AG04450 (cell line): ENCODE measurements at places on chromosomes 4 and X. TPM values are rescaled to one million over a fixed set of nuclear protein-coding genes. Genes with fewer than 3 reads are reported as not detected.

The CXCL1 gene
- polyA plus RNA-seq = 2.0 and 2.1 TPM in 2 replicates

The CT45A10 gene
- not detected in 2 replicates for polyA plus RNA-seq

The SPANXC gene
- polyA plus RNA-seq = not detected in 2 replicates

The DDX53 gene
- polyA plus RNA-seq = not detected in 2 replicates

DNA sequence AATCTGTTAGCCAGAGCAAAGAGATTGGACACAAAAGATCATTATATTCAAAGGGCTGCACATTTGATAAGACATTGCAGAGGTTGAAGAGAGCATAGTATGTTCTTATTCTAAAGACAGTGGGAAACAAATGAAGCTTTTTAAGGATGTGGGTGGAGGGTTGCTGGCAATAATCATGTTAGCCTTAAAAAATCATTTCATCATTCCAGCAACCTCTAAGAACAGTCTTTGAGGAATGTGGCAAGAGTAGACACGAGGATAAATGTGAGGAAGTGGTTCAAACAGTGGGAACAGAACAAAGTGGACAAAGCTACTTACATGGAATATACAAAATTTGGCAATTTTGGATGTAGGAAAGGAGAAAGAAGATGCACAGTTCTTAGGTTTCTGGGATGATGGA is 167.3 kb upstream of the SPRY1 start:
- DNase-seq = no peak

DNA sequence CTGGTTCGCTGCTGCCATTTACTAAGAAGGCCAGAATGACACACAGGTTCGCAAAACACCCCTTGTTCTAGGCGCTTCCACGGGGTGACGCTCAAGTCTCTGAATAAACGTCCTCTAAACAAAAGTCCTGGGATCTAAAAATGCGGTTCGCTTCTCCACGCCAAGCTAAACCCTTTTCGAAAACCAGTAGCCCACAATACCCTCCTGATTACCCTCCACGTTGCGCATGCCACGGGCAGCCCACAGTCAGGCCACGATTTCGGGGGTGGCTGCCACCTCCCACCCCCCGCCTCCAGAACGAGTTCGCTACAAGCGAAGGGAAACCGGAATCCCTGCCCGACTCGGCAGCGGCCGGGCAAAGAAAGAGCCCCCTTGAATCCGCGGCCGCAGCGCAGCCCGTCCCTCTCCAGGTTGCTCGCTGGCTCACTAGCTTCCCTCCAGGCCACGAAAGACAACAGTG is 423 bp downstream of the RPL39 start:
- no peak for DNase-seq

DNA sequence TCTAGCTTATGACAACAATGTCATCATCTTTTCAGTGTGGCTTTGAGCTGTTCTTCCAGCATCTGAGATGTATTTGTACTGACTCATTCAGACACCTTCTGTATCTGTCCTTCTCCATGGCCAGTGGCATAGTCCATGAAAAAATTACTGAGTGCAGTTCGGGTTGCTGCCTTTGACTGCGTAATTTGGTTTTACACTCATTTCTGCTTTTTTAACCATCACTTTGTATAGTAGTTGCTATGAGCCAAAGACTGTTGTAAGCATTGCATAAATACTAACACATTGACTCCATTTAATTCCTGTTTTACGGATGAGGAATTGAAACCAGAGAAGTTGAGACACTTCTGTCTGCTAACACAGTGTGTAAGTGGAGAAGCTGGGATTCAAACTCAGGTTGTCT is 190.7 kb upstream of the MID1 start:
- no peak for DNase-seq

- no peak for DNase-seq
Observed at GRCh38 chr4:173258866-173259265, 75.3 kb downstream of the HMGB2 start.

DNA sequence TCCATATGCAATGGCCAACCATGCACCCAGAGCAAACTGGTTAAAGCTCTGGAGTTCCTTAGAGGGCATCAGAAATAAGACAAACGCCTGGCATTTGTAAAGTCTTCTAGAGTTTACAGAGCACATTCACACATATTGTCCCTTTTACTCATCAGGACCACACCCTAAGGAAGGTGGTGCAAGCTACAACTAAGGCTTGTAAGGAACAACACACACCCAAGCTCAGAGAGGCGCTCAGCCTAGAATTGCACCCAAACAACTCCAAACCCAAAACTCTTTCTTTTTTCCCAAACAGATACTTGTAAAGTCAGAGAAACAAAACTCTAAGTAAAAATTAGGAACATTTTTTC is 46.1 kb downstream of the SMPX start:
- no peak for DNase-seq

DNA sequence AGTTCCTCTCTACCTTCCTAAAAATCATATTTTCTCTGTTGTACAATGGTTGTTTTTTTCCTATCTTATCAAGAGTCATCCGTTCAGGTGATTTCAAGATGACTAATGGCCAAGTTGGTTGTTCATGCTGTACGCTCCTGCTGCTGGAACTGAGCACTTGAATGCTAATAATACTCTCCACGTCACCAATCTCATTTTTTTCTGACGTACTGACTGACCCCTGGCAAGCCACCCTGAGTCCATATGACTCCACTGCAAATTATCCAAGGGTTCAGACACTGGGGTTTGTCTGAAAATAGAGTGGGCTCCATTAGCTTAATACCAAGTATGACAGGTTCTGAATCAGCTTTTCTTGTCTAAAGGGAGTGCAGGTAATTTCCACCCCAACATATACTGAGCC is 21.1 kb upstream of the GPR50 start:
- no peak for DNase-seq

DNA sequence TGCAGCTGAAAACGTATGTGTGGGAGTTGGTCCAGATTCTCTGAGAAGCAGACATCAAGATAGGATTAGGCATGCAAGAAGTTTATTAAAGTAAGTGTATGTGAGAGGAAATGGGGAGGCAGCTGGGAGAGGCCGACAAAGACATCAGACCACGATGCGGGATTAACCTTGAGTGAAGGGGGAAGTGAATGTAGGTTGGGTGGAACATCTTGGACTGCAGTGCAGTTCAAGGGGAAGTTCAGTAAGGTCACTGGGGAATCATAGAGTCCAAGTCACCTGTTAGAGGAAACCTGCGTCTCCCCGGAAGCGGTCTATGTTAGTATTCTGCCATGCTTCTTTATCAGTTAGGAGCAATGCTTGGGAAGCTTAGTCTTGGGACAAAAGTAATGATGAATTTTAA is 22.0 kb downstream of the CXCL8 start:
- no peak for DNase-seq

- DNase-seq = no peak
Observed at GRCh38 chr4:137881641-137882040, 349.3 kb upstream of the PCDH18 start.

GRCh38 chr4:152850377-152850776 is 70.6 kb downstream of the ARFIP1 start:
- no peak for DNase-seq

DNA sequence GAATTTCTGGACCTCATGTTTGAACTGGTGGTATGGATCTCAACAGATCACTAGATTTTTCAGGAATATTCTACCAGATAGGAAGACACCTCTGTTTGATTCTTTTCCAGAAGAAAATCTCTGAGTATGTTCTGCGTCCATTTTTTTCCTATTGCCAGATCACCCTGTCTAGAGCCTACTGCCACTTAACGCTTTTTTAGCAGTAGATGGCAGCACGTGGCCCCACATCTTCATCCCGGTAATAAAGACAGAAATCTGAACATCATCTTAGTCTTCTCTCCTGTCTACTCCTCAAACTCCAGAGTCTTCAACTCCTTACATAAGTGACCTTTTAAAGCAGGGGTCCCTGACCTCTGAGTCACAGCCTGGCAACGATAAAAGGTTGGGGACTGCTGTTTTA is 184.7 kb downstream of the TMA16 start:
- DNase-seq = no peak

GRCh38 chrX:71996826-71997225 is 86.2 kb downstream of the NHSL2 start:
- no peak for DNase-seq

GRCh38 chr4:7240306-7240705 is 48.0 kb downstream of the SORCS2 start:
- DNase-seq = no peak

GRCh38 chrX:48663241-48663640 is 20.4 kb upstream of the WAS start:
- no peak for DNase-seq
